Natural killer cell (primary cell): ENCODE measurements at places on chromosomes 3 and 15. TPM values are rescaled to one million over a fixed set of nuclear protein-coding genes. Genes with fewer than 3 reads are reported as not detected.
A peak's percentile ranks its signal among the peaks of the same experiment; 100 is the strongest.

Gene ST3GAL6
- 1.4 TPM for total RNA-seq

GRCh38 chr15:39034816-39035215 lies 470.2 kb upstream of the RASGRP1 start:
- no peak for DNase-seq

DNA sequence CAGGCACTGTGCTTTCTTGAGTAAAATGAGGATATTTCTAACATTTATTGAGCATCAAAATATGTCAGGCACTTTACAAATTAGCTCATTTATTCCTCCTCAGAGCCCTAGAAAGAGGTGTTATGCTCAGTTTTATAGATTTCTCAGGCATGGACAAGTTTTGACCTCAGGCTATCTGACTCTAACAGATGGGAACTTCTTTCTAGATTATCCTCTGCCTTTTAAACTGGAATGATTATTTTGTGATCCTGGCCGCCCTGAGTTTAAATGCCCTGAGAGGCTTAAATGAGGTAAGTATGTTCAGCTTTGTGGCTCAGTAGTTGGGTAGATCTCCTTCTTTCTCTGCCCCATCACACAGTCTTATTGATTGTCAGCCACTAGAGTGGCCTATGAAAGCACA lies 32.3 kb upstream of the ATP1B3 start:
- DNase-seq = no peak

DNA sequence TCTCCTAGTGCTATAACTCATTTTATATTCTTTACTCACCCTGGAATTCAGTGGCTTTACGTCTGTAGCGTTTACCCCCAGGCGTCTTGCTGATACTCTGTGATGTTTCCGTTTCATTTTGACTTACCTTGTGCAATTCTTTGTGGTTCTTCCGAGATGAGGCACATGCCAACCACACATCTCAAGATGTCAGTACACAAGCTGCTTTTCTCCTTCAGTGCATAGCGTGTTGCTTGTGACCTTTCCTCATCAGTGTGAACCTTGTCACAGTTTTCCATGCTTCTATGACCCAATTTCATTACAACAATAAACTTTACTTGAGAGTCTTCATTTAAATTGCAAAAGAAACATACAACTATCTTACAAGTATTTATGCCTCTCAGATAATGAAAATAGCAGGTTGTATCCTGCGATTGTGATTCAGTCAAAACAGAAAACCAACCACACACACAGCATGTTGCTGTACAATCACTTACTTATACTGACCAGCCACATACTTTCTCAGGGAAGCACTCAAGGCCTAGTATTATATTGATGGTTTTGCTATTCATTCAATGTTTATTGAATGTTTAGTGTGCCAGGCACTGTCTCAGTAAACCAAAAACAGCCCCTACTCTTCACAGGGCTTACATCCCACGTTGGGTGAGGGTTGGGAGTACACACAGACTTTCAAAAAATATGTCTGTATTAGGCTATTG lies 4.6 kb upstream of the TBL1XR1 start:
- DNase-seq = peak; percentile 87
